ENCODE measurements at places on chromosomes 11 and 22.

GRCh38 chr11:64259533-64260067 is 8.3 kb downstream of the PLCB3 start:
- no peak for DNase-seq

- DNase-seq: no peak
These were observed 231.0 kb downstream of the DDX10 start for GRCh38 chr11:108895579-108896480.

DNA sequence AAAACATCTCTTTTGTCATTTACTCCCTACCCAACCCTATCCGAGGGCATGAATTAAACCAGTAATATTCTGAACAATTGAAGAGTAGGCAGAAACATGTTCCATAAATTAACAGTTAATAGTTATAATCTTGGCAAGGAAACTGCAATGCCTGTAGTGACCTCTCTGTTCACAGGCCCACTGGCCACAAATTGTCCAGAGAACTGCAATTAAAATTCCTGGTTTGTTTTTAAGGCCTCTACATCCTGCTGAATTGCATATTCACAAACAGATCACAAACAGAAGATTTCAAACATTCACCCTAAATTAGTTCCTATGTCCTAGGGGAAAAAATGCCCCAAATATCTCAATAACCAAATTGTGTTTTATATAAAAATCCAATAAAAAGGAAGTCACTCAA is 143.2 kb upstream of the TRPC6 start:
- no peak for DNase-seq

DNA sequence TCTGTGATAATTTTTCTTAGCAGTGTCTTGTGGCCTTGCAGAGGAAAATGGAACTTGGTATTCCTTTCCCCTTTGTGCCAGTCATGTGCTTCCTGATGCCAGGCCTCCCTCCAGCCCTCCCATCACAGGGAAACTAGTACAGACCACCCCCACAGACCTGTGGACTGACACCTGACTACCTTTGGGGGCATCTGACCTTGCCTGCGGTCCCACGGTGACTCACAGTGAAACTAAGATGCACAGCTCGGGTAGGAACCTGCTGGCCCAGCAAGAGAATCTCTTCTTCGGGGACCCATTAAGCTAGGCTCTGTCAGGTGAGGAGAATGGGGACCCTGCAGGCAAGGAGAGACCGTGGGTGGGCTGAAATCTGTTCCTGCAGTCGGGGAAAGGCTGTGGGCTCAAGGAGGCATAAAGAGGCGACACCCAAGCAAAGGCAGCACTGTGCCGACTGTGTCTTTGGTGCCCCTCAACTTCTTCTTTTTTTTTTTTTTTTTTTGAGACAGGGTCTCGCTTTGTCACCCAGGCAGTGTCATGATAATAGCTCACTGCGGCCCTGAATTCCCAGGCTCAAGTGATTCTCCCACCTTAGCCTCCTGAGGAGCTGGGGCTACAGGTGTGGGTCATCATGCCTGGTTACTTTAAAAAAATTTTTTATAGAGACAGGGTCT is 20.8 kb upstream of the PEX26 start:
- no peak for DNase-seq

DNA sequence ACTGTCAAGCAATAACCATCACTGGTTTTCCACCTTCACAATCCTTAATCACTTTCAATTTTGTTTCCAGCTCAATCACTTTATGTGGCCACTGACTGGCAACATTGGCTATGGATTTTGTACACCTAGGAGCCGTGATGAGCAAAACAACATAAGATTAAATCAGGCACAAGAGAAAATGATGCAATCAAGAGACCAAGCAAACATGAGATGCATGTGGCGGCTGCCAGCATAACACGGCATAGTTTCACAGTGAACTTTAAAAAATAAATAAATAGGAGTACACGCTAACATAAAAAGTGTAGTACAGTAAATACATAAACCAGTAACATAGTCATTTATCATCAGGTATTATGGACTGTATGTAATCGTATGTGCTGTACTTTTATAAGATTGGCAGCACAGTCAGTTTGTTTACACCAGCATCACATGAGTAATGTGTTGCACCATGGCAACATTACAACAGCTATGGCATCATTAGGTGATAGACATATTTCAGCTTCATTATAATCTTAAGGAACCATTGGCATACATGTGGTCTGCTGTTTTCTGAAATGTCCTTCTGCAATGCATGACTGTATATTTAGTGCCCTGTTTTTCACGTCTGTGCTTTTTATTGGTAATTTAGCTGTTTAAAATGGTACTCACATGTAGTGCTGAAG is 83.3 kb upstream of the PRDM11 start:
- no peak for DNase-seq

DNA sequence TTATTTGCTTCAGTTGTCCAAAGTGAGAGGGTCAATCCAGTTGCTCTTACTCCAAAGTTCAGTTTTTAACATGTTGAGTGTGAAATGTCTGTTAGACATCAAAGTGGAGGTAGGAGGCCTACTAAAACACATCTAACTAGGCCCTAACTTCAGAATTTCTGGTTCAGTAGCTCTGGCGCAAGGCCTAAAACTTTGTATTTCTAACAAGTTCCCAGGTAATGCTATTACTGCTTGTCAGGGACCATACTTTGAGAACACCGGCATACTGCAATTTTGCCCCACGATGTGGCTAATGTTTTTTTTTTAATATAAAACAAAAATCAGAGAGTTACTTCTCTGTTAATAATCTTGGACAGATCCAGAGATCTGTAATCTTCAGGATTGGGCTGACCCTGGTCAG is 72.4 kb upstream of the LRRC55 start:
- DNase-seq: no peak

- DNase-seq: no peak
These were observed at the start of gene ZC3H12C for GRCh38 chr11:110092515-110093406. TSS of gene ZC3H12C (plus strand) at chr11:110093392. CDS start at chr11:110093412, 20 bp downstream.

DNA sequence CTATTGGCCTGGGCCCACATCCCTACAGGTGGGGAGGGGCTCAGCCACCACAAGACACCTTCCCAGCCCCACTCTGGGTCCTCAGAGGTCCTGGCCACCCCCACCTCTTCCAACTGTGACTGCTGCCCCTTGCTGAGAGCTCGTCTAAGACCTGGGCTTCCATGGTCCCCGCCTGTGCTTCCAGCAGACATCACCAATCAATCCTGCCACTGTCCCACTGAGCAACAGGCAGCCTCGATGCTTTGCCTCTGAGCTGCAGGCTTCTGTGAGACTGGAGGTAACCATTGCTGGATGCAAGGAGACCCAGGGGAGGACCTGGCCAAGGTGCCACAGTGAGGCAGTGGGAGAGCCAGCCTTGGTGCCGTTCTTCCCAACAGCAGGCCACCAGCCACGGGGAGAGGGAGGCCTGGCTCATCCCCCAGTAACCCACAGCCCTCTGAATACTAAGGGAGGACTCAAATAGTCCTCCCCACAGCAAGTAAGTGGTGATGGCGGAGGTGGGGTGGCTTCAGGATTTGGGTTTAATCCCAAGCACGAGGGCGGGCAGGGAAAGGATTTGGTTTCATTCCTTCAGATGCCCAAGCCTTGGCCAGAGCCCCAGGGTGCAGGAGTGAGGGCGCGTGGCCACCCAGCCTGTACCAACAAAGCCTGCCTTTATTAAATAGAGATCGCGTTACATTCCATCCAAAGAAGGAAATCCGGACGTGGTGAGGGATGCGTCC is 5.5 kb upstream of the FADS3 start:
- DNase-seq: no peak

- DNase-seq: no peak
These were observed 191.4 kb upstream of the SORL1-AS1 start for GRCh38 chr11:121644187-121644512.

- DNase-seq: no peak
These were observed 152.9 kb downstream of the CACNA1I start for GRCh38 chr22:39723463-39723862.

DNA sequence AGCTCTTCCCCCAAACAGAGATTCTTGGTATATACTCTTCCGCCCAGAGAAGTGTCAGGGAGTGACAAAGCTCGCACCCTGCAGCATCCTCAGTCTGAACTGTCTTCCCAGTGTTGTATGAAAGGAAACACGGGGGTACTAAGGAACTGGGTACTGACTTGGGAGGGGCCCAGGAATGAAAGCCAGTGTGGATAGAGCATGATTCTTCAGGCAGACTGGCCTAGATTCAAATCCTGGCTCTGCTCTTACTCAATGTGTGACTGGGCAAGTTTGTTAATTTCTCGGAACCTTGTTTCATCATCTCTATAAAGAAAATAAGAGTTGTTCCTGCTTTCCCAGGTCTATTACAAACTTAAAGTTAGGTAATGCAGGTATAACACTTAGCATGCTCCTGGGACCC is 266.0 kb upstream of the NARS2 start:
- no peak for DNase-seq

- no peak for DNase-seq
These were observed 81.1 kb upstream of the MYOD1 start for GRCh38 chr11:17638311-17638710.
